ENCODE measurements at places on chromosomes 1 and 21. TPM values are rescaled to one million over a fixed set of nuclear protein-coding genes. Genes with fewer than 3 reads are reported as not detected.

DNA sequence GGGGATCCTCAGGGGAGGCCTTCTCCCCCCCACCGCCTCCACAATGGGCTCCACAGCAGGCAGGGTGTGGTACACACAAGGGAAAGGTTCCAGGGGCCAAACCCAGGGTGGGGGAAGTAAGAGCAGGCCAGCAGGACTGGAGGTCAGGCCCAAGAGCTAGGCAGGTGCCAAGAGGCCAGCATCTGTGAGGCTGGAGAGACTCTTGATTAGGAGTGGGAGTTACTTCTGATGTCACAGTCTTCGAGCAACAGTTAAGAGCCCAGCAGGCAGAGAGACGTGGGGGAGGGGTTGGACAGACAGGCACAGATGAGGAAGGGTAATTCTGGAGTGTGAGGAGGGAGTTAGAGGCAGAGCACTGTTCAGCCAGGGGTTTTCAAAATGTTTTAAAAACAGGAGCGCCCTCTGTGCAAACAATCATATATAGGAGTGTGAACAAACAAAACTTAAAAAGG lies 55.8 kb downstream of the SLC9A1 start:
- no peak for DNase-seq

GRCh38 chr21:43609501-43610340 lies 49.6 kb downstream of the HSF2BP start:
- DNase-seq: no peak

The LHX8 gene
- not detected for polyA plus RNA-seq

DNA sequence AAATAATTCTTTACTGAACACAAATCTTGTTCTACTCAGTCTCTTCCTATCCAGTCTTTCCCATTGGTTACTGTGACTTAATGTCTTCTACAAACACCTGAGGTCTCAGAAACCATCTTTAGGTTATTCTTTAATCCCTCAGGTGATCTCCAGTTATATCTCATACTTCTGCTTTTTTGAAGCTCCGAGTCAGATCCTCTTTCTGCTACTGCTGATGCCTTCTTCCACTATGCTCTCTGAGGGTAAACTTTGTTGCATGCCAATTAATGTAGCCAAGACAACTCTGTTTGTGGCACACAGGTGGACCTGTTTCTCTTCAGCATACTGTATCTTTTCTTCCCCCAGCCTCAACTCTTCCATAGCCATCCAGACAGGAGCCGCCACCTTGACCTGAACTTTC lies 3.1 kb upstream of the APCS start:
- DNase-seq: no peak

- DNase-seq: no peak
Observed at GRCh38 chr1:12587981-12588640, 29.9 kb downstream of the DHRS3 start.

DNA sequence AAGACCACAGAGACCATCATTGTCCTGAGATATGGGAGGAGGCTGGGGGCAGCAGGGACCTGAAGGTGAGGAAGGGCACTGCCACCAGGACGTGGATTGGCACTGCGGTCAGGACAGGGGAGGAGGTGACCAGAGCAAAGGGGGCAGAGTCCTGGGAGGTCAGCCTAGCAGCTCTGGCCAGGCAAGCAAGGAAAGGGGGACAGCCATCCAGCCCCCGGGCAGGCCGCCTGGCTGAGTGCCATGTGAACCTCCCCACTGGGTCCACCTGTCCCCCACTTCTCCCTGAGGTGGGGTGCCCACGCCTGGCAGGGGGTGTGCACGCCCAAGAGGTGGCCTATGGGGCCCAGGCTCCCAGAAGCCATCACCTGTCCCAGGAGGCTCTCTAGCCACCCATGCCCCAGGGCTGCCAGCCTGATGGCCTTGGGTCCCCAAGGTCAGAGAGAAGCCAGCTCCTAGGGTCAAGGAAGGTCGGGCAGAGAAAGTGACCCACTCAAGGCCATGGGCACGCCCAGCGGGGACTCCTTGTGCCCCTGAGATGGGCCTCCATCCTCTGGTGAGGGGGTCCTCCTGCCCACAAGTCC lies 17.6 kb upstream of the PTTG1IP start:
- DNase-seq: no peak
